ENCODE measurements at places on chromosomes 12 and 14.

- no peak for DNase-seq
Observed at GRCh38 chr12:75820848-75821578, 210.6 kb downstream of the PHLDA1 start.

DNA sequence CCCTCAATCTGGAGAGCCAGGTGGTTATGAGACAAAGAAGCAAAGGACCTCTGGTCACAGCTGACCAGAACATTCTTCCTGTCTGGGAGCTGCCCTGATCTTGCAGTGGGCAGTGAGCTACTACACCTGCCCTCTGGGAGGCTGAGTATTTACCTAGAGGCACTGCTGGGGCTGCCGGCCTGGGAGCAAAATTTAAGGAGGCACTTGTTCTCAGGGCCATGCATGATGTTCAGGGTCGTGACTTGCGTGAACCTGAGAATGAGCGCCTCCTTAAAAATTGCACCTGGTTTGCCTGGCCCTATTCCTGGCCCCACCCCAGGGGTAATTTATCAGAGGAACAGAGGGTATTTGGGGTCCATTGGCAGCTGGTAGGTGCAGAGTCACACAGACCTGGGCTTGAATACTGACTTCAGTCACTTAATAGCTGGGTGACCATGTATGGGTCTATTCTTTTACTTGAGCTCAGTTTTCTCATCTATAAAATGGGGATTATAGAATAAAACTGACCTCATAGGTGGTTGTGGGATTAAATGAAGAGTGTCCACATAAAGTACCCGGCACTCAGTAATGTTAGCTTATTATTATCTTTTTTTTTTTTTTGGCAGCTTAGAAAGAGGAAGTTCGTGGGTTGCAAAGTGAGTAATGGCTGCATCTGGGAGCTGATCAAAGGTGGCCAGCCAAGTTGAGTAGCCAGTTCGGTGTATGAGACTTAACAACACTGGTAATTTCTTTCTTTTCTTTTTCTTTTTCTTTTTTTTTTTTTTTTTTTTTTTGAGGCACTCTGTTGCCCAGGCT lies 107.4 kb upstream of the MED13L start:
- peak; percentile 30 for DNase-seq

DNA sequence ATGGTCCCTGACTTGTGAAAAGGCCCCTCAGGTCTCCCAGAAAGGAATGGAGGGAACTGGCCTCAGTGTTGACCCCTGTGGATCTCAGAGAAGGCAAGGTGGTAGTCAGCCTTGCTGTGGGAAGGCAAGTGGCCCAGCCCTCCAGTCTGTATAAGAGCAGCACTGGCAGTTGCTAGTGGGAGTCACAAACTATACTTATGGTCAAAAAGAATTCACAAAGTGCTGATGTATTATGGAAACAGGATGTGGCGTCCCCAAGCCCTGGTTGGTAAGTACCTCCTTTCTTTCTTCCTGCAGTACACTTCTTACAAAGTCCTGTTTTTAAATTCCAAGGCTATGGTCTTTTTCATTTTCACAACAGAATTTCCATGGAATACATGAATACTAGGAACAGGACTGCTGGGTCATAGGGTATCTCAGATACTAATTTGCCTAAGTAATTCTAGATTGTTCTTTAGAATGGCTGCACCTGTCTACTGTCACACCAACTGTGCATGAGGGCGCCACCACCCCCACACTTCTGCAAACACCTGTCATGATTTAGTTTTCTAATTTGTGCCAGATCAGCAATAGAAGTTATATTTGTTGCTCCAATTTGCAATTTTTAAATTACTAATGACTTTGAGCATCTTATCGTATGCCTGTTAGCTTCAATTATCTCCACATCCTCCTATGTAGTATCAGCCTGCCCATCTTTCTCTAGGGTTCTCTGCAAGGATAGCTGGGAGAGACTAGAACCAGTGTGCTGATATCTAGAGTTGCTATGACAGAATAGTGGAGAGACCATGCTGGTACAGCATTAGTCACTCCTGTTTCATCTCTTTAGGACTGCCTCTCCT lies 40.7 kb upstream of the TMEM263 start:
- DNase-seq = peak; percentile 38

DNA sequence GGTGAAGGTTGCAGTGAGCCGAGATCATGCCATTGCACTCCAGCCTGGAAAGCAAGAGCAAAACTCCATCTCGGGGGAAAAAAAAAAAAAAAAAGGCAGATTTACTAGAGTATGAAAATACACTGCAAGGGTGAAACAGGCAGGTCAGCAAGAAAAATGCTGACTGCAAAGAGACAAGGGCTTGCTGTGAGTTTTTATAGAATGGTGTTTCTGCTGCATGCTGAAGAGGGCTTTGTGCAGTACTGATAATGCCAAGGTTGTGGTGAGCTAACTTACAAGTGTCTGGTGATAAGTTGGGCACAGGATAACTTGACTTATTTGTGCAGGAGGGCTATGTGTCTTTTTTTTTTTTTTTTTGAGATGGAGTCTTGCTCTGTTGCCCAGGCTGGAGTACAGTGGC lies 25.9 kb upstream of the SRP54 start:
- no peak for DNase-seq

DNA sequence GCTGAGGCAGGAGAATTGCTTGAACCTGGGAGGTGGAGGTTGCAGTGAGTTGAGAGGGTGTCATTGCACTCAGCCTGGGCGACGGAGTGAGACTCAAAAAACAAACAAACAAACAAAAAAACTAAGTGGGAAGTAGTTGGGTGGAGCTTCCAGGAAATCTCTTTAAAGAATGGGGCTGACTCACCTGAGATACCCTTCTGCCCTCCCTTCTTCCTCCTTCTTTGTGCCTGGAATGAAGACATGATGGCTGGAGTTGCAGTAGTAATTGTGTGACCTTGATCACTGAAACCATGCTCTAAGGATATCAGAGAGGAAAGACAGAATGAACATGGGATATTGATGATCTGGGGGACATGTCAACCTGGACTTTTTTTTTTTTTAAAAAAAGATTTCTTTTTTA lies 87.6 kb upstream of the MED13L start:
- DNase-seq = no peak

- DNase-seq = no peak
Observed at GRCh38 chr14:33343016-33343415, 404.3 kb downstream of the NPAS3 start.

GRCh38 chr14:90273532-90273931 lies 17.2 kb downstream of the PSMC1 start:
- no peak for DNase-seq

DNA sequence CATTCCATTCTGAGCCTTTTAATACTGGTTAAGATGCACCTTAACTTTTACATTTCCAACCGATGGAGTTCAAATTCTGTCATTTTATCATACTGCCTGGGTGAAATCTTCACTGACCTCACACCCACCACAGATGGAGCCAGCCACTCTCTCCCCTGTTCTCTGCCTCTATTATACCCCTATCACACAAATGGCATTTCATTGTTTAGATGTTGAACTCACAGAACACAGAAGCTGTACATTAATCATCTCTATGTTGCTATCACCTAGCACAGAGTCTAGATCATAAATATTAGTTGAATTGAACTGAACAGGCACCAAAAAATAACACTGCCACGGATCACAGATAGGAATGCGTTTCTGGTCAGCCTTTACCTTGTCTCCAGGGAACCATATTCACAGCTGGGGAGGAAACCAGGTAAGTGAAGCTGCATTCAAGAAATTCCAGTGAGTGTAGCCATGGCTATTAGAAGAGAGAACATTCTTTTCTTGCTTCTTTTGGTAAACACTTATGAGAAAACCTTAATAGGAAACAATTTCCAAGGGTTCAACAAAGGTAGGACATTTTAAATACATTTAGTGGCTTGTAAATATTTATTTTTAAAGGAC lies 194.9 kb upstream of the RMST start:
- DNase-seq = no peak

DNA sequence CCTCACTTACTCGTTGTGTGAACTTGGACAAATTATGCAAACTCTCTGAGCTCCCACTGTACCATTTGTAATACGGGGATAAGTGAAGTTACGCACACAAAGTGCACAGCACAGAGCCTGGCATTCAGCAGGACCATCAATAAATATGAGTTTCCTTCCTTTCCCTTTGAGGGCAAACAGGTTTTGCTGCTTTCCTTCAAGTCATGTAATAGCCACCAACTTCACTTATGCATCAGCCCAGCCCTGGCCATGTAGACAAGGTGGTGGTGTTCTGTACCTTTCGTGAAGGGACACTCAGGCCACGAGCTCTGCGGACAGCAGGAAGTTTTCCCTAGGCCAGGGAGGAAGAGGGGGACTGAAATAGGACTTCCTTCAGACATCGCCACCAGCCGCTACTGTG lies 272.7 kb downstream of the CACNA1C start:
- no peak for DNase-seq

DNA sequence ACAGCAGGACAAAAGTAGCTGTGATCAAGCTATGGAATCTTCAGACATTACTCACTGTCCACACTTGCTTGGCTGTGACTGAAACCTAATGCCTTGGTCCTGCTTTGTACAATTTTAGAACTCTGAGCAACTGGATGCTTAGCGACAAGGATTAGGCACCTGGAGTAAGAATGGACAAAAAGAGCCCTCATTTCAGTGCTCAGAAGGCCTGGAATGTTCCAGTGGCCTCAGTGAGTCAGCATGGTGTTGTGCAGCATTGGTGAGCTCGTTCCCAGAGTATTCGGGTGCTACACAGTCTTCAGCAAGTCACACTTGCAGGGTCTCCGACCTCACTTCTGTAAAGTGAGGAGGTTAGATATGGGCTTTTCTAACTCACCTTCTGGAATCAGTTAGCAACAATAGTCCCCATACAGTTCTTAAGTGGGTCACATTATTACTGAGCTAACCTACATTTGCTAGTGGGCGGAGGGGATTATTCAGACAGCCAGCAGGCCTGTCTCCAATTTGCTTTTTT lies 108.0 kb upstream of the MDM1 start:
- no peak for DNase-seq

DNA sequence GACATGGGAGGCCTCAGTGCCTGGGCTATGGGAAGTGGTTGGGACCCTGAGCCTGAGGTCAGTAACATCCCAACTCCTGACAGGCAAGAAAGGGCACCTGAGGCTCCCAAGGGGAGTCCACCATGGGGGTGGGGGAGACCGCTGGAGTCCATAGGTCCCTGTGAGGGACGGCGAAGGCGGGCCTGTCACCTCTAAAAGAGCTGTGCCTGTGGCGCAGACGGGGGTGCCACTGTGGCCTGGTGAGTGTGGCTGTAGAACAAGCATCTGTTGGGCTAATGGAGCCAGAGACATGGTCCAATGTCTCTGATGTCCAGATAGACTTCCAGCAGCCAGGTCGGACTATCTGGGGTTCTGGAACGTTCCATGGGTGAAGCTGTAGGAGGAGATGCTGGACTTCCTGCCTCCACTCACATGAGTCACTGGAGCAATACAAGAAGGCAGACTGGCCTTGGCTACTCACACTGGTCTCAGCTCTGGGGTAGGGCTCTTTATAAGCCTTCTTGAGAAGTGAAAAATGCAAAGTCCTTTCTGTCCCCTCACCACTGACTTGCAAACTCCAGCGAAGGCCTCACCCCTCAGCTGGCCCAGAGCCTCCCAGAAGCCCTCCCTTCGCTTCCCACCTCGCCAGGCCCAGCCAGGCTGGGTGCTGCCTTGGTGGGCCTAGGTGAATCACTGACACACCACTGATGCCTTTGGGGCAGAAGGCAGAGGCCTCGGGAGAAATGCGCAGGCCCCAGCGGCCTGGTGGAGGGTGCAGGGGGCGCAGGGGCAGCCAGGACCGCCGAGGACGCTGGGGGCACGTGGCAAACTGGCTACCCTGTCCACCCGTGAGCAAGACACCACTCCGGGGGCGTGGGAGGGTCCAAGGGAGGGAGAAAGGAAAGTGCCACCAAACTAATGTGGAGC lies 1.1 kb upstream of the TRAF3 start:
- no peak for DNase-seq

DNA sequence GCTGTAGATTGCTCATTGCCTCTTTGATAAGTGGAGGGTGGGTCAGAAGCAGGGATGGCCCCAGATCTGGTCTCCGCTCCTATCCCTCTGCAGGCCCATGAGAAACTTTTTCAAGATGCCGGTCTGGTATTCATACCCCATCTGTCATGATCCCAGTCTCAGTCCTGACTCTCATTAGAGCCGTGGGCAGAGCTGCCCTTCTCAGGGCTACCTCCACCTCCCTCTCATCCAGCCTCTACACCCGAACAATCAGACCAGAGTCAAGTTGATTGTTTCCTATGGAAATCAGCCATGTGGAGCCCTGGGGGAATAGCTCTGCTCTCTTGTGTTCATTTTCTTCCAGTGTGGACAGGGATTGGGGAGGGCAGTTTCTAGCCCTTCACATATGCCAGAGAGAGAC lies 45.8 kb downstream of the NEUROD4 start:
- no peak for DNase-seq

- no peak for DNase-seq
Observed at GRCh38 chr12:42473561-42473960, 116.0 kb downstream of the PRICKLE1 start.

GRCh38 chr14:22497144-22497423 lies 91.9 kb downstream of the DAD1 start:
- no peak for DNase-seq

- DNase-seq = no peak
Observed at GRCh38 chr12:123453165-123453564, 4.8 kb upstream of the SNRNP35 start.

GRCh38 chr12:54147186-54147585 lies 41.6 kb downstream of the SMUG1 start:
- no peak for DNase-seq

DNA sequence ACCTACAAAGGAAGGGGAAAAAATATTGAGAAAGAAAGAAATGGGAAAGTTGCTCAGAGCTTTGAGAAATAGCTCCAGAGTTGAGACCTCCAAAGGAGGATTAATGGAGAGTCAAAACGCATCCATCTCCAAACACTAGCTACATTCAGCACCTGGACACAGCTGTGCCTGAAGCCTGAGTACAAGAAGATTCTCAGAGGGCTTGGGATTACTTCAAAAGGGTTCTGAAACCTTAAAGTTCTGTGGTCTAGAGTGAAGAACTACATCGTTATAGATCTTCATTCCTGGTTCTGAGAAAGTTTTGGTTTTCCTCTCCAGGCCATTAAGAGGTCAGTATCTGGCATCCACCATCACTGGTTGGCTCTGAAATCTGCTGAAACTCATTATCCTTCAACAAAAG lies 10.5 kb upstream of the TMED10 start:
- DNase-seq = no peak

- peak; percentile 30 for DNase-seq
Observed at GRCh38 chr12:95548056-95548538, 3.2 kb downstream of the USP44 start.

DNA sequence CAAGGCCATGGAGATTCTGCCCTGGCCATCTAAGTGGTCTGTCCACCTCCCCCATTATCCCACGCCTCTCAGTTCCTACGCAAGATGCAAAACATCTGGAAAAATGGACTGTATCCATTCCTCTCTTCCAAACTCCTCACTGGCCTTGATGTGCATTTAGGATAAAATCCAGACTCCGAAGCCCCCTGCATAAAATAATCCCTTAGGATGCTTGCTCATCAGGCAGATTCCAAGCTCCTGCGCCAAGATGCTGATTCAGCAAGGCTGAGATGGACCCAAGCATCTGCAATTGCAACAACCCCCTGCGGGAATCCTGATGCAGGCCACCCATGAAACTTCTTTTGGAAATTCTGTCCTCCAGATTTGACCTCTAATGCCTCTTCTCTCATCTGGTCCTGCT lies 81.6 kb downstream of the SPRING1 start:
- no peak for DNase-seq
